Fibroblast of skin of right quadriceps (primary cell): ENCODE measurements at places on chromosomes 1 and 21.

DNA sequence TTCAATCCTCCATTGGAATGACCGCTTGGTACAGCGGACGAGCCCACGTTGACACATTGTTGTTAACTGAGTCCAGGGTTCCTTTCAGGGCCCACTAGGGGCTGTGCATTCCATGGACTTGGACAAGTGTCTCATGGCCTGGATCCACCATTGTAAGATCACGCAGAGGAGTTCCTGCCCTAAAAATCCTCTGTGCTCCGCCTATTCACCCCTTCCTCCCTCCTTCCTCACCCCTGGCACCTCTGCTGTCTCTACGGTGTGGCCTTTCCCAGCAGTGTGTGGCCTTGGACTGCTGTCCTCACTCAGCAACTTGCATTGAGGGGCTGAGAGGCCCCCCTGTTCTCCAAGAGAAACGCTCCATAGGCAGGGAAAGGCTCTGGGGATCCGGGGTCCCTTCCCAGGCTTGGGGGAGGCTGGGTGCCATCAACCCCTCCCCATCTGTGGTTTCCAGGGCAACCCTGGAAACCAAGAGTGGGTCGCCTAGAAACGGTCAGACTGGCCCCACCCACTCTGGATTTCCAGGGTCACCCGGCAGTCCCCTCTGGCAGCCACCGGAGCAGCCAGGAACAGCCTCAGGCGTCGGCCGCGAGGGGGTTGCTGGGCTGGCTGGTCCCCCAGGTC is 50.9 kb downstream of the MEGF6 start:
- DNase-seq, result no peak

GRCh38 chr1:42424201-42424600 is 31.6 kb downstream of the ZMYND12 start:
- peak; percentile 54 for DNase-seq

GRCh38 chr1:203168991-203169390 is 6.6 kb downstream of the MYBPH start:
- DNase-seq, result no peak

DNA sequence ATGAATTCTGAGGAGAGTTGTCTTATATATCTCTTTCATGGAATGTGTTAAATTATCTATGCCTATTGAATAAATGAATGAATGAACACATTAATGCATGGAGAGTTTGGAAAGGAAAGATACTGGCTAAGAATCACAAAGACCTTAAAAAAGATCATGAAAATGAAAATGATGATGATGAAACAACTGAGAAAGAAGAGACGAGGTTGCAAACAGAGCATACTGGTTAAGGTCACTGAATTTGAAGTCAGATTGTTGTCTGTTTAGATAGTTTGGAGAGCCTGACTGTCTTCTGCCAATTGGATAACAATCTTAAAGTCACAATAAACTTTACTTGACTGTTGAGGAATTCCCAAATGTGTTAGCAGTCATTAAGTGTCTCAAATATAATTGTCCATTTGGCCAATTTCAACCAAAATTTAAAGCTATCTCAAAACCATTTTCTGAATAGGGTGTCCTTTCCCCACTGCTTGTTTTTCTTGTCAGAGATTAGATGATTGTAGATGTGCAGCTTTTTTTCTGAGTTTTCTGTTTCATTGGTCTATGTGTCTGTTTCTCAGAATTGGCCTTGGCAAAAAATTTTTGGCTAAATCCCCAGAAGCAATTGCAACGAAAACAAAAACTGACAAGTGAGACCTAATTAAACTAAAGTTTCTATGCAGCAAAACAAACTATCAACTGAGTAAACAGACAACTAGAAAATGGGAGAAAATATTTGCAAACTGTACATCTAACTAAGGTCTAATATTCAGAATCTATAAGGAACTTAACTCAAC is 132.2 kb downstream of the PTGER3 start:
- no peak for DNase-seq

DNA sequence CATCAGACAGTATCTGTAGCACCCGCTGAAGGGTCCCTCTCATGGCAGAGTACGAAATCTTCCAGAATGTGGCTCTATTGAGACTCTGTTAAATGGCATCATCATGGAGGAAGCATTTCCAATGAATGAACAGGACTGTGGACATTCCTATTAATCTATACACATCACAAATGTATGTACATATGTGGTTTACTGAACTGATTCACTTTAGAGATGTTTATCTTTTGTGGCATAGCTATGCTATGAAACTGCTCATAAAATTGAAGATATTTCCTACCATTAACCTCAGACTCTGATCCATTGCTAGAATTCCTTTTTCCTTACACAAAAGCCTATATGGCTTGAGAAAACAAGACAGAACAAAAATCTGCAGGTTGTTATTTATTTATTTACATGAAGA is 259.6 kb upstream of the RRP15 start:
- peak; percentile 84 for DNase-seq

DNA sequence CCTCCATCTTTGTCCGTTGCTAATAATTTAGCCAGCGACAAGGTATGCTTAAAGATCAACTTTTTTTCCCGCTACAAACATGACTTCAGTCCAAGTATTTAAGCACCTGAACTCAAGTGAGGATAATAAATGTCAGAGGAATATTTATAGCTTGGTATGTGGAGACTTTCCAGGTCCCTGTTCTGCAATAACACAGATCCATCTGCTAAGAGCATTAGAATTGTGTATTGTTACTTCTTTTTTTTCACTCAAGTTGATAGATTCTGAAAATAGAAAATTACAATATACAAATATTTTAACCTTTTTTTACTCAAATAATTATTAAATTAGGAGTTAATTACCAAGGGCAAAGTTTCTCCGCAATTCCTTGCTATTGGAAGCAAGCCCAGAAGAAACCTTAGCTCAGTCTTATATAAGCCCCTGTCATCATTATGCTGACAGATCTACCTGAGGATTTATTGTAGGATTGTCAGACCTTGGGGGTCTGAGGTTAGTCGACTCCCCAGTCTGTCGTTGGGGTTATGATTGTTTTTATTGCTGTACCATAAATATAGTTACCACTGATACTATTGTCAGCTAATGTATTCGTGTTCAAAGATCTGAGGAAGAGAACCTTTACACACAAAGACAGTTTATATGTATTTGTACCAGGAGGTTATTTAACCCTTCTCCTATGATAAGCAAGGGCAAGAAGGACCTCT is 337.9 kb downstream of the TBX15 start:
- DNase-seq, result no peak

- peak; percentile 44 for DNase-seq
Observed at GRCh38 chr1:156693848-156694689, 11.3 kb downstream of the CRABP2 start.
